ENCODE measurements at places on chromosomes 1 and 21.

DNA sequence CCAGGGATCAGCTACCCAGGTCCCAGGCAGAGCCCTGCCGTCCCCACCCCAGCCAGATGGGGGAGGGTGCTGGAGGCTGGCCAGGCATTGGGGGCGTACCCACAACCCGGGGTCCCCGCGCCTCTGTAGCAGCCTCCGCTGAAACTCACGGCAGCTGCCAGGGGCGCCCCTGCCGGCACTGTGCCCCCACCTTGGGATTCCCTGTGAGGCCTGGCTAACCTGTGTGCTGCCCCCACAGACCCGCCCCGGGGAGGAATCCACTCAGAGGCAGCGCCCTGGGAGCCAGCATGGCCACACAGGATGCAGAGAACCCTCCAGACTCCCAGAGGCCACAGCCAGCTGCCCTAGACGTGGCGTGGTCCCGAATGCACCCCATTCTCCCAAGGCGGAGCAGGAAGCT is 3.8 kb downstream of the DVL1 start:
- no peak for DNase-seq

DNA sequence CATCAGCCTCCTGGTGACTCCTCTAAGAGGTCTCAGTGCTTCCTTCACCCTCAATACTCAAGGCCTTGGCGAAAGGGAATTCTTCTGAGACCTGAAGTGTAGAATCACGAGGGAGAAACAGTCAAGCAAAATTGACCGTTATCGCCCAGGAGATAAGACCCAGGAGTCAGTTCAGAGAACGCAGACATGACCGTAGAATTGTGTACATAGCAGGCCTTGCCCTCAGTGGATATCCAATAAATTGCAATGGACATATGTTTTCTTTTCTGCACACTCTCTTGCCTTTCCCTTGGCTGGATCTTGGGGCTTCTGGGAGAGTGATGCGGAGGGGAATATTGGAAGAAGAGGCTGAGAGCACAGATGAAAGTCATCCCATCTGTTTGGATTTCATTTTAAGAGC is 15.7 kb upstream of the ETS2 start:
- no peak for DNase-seq

- no peak for DNase-seq
Measured at GRCh38 chr1:161139766-161140165, 7.3 kb upstream of the DEDD start.

- DNase-seq, result no peak
Measured at GRCh38 chr1:241213139-241213538, 143.9 kb downstream of the RGS7 start.

GRCh38 chr1:109024646-109025045 is 17.3 kb downstream of the WDR47 start:
- DNase-seq, result no peak

GRCh38 chr1:15884477-15884876 is 37.0 kb downstream of the SPEN start:
- no peak for DNase-seq

GRCh38 chr1:966704-967300 is 520 bp downstream of the PLEKHN1 start:
- peak; percentile 58 for DNase-seq

DNA sequence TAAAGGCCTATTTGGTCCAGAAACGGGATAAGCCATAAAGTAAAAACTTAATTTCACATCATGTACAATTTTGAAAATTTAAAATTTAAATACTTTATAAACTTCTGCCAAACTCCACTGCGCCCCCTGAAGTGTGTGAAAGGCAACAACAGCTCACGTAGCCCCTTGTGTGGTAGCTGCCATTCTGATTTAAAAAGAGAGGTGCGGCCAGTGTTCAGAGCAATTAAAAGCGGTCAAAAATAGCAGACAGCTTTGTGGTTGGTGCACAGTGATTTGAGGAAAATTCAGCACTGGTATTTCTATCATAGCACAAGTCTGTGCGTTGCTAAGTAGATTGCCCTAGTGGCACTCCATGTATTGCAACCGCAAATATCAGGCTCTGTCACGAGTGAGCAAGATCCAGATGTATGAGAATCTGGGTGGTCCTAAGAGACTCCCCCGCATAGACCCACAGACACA is 122.5 kb downstream of the ATG4C start:
- DNase-seq, result no peak

DNA sequence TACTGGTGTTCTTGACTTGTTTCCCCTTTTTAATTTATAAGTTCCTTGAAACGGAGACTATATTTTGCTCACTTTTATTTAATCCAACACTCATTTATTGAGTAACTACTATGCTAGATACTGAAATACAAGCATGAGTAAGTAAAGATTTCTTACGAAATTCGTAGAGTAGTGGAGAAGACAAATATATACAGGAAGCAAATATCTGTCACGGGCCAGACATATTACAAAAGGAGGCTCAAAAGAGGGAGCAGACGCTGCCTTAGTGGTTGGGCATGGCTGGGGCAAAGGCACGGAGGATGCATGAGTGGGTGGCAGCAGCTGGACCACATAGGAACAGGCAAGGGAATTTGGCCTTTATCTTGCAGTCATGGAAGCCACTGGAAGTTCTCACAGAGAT is 6.8 kb downstream of the NCF2 start:
- DNase-seq, result no peak

- DNase-seq, result no peak
Measured at GRCh38 chr1:150267896-150268295, 920 bp downstream of the APH1A start.

DNA sequence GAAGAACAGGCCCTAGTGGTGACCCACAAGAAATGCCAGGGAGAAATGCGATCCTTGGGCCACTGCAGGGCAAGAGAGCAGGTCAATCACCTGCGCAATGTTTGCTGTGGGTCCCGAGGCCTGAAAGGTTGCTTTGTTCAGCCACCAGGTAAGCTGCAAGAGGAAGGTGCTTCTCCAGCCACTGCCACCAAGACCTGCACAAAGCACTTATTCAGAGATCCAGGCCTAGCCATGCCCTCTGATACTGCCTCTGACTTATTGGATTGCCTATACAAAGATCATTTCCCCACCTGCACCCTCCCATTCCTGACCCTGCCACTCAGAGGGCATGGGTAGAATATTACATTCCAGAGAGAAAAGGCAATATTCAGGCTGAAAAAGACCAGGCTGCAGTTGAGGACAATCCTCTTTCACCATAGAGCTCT is 349.4 kb upstream of the NFIA start:
- no peak for DNase-seq

DNA sequence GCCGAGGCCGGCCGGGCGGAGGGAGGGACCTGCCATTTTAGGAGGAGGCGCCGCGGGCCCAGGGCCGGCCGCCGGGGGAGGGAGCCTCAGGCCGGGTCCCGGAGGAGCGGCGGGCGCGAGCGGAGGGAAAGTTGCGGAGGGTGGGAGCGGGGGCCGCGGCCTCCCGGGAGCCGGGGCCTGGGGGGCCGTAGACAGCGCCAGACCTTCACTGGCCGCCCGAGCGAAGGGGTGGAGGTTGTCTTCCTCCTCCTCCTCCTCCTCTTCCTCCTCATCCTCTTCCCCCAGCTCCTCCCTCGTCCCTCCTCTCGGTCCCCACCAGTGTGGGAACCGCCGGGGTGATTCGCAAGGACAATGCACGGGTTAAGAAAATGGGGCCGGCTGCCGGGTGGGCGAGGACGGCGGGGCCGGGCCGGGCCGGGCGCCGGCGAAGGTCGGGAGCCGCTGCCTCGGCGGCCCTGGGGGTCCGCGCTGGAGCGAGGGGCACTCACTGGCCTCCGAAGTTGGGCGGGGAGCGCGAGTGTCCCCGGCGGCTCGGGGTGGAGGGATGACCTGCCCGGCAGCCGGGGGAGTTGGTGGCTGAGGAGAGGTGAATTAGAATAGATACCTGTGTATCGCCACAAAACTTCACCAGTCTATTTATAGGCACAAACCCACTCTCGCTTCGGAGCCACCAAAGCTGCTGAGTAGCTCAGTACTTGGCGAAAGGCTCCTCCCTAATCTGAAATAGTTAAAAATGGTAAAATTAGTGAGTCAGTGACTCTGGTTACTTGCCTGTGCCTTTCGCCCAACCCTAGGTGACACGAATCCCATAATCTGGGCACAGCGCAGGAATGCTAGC is 1.3 kb downstream of the DYRK1A start:
- no peak for DNase-seq

DNA sequence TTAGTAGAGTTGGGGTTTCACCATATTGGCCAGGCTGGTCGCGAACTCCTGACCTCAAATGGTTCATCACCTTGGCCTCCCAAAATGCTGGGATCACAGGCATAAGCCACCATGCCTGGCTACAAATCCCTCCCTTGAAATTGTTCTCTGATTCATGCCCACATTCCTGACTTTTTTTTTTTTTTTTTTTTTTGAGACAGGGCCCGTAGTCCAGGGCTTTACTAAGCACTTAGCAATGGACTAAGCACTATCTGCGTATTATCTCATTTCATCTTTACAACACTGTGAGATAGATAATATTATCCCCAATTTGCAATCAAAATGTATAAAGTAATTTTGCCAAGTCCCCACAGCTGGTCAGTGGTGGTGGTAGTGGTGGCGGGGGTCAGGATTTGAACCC is 58.9 kb downstream of the VWA5B1 start:
- DNase-seq, result peak; percentile 9

DNA sequence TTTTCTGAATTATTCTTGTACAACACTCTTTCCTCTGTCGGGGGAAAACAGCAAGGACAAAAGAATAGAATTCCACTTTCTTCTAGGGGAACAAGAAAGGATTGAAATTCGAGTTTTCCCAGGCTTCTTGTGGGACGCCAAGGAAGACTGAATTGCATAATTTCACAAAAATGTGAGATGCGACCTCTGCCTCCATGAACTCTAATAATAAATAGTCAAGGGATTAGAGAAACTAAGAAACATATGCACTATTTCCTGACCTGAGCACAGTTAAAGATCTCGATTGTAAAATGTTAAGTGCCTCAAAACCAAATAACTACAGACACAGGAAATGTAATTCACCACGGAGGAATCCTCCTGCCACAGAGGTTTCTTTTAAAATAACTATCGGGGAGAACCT is 117.3 kb upstream of the MARK1 start:
- no peak for DNase-seq

GRCh38 chr1:102550729-102551384 is 554.1 kb upstream of the OLFM3 start:
- DNase-seq, result peak; percentile 5

DNA sequence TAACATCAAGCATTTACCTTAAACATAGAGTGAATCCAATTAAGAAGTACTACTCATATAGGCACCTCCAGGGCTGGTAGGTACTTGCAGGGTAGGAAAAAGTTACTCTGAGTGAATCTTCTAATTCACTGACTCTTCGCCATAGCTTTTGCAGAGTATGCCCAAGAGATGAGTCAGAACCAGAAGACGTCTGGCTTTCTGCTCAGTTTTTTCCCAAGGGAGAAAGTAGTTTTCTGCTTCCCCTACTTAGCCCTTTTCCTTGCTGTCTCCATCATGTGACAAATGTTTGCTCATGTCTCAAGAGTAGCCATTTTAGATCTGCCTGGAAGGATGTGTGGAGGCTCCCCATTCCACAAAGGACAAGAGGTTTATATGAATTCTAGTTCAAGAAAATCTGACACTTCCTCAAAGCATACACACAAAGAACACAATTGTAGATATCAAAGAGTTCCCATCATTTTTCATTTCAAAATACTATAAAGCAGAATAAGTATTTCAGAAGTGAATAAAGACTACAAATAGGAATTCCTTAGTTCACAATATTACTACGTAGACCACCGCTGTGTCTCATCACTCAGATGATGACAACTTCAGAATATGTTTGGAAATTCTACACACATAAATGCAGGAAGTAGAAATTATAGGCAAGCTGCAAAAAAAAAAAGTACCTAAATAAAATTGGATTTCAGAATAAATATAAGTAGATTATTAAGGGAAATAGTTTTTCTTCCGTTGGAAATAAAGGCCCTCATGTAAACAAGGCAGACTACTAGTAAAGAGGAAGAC is 98.5 kb downstream of the ASH1L start:
- peak; percentile 66 for DNase-seq

DNA sequence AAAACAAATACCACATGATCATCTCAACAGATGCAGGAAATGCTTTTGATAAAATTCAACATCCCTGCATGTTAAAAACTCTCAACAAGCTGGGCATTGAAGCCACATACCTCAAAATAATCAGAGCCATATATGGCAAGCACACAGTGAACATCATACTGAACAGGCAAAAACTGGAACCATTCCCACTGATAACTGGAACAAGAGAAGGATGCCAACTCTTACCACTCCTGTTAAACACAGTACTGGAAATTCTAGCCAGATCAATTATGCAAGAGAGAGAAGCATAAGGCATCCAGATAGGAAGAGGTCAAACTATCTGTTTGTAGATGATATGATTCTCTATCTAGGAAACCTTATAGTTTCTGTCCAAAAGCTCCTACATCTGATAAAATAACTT is 91.6 kb downstream of the DNAH14 start:
- DNase-seq, result no peak

DNA sequence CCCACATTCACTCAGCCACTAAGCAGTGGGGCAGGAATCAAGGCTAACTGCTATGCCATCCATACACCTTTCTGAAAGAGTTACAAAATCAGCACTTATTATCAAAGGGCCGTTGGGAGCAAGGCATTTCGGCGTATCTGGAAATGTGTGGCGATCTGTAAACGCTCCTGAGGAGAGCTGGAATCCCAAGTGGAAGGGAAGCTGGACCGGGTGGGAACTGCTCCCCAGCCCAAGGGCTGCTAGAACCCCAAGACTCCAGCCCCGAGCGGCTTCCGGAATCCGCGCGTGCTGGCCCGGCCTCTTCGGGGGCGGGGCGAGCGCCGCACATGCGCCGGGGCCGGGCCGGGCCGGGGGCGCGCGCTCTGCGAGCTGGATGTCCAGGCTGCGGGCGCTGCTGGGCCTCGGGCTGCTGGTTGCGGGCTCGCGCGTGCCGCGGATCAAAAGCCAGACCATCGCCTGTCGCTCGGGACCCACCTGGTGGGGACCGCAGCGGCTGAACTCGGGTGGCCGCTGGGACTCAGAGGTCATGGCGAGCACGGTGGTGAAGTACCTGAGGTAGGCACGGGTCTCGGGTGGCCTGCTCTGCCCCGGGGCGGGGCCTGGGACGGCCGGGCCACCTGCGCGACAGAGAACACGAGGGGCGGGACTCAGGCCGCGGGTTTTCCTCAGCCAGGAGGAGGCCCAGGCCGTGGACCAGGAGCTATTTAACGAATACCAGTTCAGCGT is at the start of gene NAXE:
Gene NAXE (plus strand): TSS at position 345 of the 726 bp plus-strand sequence. CDS start 29 bp downstream, at position 374.
- DNase-seq, result no peak

DNA sequence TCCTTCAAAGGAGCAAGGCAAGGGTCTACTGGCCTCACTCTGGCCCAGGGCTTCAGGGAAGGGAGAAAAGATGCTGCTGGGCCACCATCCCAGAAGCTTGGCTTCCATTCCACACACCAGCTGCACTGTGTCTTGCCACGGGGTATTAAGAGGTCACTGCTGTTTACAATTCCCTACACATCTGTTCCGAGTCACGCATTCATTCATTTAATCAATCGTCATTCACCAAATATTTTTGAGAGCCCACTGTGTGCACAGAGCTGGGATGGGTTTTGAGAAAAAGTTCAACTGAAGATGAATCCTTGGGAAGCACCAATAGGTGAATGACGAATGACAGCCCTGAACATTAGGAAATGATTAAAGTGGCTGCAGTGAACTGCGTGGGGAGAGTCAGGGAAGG is 101.7 kb downstream of the NAV1 start:
- peak; percentile 65 for DNase-seq

- no peak for DNase-seq
Measured at GRCh38 chr1:66445492-66446181, 88.3 kb upstream of the SGIP1 start.

All from HS-5 (cell line).